ENCODE measurements at places on chromosomes 4 and X. TPM values are rescaled to one million over a fixed set of nuclear protein-coding genes. Genes with fewer than 3 reads are reported as not detected.

- no peak for DNase-seq
These were observed 49.8 kb downstream of the OSTC start for GRCh38 chr4:108700081-108700757.

Gene ZNF141
- 49.6 TPM for total RNA-seq

Gene LRCH2
- 2.2 TPM for total RNA-seq

DNA sequence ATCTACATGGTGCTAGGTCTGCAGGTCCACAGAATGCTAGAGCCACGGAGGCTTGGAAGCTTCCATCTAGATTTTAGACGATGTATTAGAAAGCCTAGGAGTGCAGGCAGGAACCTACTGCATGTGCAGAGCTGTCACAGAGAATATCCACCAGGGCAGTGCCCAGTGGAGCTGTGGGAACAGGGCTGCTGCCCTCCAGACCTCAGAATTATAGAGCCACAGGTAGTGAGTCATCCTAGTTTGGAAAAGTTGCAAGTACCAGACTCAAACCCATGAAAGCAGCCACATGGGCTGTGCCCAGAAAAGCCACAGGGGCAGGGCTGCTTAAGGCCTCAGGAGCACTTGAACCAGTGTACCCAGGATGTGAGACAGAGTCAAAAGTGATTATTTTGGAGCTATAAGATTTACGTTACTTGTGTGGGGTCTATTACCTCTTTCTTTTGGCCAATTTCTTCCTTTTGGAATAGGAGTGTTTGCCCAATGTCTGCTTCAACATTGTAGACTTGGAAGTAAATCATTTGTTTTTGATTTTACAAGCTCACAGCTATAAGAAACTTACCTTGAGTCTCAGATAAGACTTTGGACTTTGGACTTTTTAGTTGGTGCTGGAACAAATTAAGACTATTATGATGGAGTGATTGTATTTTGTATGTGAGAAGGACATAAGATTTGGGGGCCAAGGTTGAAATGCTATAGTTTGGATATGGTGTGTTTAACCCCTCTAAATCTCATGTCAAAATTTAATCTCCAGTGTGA, 143.5 kb upstream of the CHRDL1 start:
- DNase-seq: no peak
